ENCODE measurements at places on chromosomes 2 and 18.

DNA sequence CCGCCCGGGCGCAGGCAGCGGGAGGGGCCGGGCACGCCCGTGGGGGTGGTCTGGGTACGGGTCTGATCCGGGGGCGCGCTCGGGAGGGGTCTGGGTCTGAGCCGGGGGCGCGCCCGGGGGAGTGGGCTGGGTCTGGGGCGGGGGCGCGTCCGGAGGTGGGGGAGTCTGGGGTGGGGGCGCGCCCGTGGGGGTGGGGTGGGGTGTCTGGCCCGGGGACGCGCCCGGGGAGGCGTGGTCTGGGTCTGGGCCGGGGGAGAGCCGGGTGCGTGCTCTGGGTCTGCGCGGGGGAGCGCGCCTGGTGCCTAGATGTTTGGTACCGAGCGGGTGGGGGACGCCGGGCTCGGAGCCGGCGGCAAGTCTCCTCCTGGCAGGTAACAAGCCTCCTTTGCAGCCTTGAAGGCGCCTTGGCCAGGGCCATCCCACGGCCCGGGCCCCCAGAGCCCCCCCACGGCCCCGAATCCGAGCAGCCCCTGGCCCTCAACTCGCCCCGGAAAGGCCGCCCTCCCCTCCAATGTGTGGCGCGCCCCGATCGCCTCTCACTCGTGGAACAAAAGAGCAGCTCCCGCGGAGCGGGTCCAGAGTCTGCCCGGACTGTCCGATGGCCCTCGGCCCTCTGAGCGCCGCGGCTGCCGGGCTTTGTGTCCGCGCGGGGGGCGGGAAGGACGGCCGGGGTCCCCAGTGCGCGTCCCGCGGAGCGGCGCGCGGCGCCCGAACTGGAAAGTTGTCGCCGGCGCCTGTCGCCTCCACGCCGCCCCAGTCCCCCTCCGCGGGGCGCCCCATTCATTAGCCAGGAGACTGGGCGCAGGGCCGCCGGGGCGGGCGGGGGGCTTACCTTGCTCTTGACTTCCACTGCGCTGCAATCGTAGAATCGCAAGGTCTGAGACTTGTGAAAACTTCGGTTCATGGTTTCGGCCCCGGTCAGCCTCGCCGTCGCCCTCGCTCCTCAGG is 595 bp downstream of the PARD6G start:
- no peak for DNase-seq

DNA sequence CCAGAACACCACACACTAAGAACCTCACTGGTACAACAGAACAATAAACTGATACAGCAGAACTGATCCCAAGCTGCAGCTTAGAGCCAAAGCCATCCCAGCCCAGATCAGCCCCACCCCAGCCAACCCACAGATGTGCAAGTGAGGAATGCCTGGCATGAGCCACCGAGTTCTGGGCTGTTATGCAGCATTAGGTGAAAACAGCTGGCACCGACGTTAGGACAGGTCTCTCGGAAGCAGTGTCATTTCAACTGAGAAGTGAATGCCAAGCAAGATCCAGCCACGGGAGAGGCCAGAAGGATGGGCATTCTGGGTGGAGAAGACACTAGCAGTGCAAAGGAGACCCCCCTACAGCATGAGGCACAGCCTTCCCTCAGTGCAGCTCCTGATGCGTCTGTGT is 38.9 kb downstream of the ADCY3 start:
- no peak for DNase-seq

GRCh38 chr2:226798422-226799210 is 1.0 kb downstream of the IRS1 start:
- no peak for DNase-seq

DNA sequence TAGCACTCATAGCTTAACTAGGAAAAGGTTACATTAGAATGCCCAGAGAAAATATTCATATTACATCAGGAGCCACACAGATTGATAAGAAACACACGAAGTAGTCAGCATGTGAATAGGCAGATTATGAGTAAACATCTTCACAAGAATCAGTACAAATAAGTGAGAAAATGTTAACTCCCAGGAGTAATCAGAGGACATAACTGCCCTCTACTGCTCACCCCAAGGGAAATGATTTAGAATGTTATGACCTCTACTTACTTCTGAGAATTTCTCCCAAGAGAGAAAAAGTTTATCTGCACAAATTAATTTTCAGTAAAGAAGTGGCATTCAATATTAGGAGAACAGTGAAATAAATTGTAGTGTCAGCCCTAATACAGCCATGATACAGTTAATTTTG is 39.1 kb upstream of the ACKR3 start:
- DNase-seq = no peak

DNA sequence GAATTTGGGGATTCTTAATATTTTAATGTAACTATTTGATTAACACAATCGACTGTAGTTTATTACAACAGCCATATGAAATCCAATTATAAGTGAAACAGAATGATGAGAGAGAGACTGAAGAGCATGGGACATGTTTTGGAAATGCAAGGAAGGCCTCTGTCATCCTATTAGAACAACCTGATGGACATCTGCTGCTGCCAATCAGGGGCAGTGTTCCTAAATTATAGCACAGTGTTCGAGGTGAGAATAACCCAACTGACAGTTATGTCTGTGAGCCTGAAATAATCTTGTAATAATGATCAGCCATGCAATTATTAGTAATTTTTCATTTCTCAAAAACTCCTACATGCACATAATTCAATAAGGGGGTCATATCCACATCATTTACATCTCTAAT is 73.6 kb downstream of the CCDC141 start:
- no peak for DNase-seq

- DNase-seq = no peak
These were observed 58.4 kb upstream of the REL start for GRCh38 chr2:60822987-60823386.

DNA sequence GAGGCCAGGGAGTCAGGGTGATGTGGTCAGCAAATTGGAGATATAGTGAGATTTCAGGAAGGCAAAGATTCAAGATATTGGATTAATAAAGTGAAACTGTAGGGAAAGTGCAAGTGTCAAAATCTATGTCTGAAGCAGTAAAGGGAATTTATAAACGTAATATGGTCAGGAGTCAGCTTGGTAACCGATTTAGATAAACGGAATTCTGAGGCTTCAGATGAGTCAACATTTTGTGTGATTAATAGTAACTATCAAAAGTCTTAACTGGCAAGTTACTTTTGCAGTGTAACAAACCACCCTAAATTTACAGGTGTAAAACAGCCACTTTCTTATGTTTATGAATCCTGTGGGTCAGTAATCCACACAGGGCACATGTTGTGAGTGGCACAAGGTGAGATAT is 10.9 kb downstream of the MTX2 start:
- no peak for DNase-seq

DNA sequence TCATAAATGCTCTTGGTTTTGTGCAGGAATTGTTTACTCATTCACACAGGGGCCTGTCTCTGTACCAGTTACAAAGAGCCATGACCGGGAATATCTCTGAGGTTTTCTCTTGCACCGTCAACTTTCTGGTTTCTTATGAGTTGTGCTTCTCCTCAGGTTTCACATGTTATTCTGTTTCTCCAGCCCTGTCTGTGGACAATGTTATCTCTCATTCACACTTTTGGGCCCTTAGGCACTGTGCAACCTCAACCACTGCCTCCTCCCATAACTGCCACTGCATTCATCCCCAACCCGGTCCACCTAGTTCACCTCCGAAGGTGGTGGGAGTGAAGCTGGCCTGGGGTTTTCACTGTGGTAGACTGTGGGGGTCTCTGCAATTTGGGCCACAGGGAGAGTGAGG is 22.5 kb upstream of the NEDD4L start:
- DNase-seq = no peak

DNA sequence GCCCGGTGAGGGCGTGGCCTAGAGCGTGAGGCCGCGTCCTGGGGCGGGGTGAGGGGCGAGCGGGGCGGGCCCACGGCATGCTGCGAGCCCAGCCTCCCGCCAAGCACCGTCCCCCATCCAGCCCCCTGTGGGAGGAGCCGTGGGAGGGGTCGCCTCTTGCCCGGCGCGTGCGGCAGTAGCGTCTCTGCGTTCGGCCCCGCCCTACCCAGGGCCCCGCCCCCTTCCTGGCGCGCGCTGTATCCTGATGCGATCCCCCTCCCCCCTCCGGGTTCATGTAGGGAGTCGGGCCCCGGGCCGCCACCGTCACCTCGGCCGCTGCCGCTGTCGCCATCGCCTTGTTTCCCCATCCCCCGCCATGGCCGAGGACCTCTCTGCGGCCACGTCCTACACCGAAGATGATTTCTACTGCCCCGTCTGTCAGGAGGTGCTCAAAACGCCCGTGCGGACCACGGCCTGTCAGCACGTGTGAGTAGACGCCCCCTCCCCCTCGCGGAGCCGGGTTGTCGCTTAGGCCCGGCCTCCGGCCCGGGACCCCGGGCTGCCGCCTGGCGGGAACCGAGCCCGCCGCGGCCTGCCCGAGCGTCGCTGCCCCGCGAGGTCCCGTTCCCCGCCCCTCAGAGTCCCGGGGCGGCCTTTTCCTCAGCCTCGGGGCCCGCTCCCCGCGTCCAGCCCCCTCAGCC is 888 bp downstream of the RNF138 start:
- DNase-seq = peak; percentile 86

- DNase-seq = no peak
These were observed 116.0 kb downstream of the MAP3K20 start for GRCh38 chr2:173191601-173192000.

DNA sequence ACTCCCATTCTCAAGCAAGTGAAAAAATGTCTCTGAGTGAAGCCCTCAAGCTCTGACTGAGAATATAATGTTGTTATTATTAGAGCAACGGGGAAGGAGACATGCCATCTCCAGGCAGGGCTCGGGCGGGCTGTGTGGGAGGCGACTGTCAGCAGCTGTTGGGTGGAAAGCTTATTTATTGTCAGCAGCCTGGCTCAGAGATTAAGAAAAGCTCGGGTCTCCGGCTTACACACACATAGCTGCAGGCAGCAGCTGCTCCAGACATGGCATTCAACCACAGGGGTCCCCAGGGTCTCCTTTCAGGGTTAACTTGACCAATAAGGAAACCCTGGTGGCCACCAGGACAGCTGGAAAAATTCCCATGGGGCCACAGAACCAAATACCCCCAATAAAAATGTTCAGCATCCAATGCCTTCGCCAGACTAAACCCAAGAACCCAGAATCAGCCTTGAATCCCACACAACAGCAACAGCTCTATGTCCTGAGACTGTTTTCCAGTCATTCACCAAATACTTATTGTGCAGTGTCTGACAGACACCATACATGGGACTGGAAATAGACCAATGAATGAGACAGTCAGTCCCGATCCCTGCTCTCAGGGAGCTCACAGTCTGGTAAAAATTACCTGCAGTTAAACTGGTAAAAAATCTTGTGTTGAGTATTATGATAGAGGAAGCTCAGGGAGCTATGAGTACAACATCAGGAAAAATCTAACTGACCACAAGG is 70.5 kb upstream of the RTN4 start:
- DNase-seq = no peak

DNA sequence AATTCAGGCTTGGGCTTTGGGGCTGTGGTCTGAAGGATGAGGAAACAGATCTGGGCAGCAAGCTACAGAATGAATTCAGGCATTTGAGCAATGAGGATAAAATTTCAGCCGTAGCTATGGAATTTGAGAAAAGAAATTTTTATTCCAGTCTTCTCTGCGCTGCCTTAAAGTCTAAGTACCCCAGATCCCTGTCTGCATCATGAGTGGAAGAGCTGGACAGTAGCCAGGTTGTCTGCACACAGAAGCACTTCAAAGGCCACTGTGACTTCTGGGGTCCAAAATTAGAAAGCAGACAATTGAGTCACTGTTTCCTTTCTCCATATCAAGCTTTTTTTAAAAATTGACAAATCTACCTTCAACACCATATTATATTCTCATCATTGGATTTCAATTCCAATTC is 787.6 kb upstream of the GCFC2 start:
- no peak for DNase-seq

GRCh38 chr18:61727241-61728193 is 165.3 kb downstream of the RNF152 start:
- no peak for DNase-seq

DNA sequence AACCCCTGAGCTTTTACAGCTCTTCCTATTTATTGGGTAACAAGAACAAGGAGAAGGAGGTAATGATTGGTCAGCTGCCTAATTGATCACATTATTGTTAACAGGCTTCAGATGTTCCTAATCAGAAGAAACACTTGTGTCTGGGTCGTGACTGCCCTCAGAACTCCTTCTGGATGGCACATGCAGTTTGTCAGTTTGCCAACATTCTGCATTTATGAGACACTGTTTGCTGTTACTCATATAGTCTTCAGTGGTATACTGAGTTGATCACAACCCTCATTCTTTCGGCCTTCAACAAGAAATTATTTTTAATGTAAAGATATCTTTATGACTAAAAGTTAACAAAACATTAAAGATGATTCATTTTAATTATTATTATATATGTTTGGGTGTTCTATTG is 95.7 kb upstream of the DOCK10 start:
- no peak for DNase-seq

DNA sequence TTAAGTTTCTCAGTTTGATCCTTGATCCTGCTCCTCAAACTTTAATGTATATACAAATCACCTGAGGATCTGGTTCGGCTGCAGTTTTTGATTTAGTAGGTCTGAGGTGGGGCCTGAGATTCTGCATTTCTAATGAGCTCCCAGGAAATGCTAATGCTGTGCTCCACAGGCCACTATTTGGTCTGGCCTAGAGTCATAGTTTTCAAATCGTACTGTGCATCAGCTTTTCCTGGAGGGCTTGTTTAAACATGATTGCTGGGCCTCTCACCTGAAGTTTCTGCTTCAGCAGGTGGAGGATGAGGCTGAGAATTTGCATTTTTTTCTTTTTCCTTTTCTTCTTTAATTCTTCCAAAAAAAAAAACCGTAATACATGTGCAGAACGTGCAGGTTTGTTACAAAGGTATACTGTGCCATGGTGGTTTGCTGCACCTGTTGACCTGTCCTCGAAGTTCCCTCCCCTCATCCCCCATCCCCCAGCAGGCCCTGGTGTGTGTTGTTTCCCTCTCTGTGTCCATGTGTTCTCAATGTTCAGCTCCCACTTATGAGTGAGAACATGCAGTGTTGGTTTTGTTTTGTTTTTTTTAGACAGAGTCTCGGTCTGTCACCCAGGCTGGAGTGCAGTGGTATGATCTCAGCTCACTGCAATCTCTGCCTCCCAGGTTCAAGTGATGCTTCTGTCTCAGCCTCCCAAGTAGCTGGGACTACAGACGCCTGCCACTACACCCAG is 42.2 kb upstream of the CD28 start:
- DNase-seq = no peak

GRCh38 chr18:27614951-27615844 is 430.1 kb upstream of the CHST9 start:
- no peak for DNase-seq

GRCh38 chr2:134169788-134170187 is 84.1 kb upstream of the MGAT5 start:
- no peak for DNase-seq

DNA sequence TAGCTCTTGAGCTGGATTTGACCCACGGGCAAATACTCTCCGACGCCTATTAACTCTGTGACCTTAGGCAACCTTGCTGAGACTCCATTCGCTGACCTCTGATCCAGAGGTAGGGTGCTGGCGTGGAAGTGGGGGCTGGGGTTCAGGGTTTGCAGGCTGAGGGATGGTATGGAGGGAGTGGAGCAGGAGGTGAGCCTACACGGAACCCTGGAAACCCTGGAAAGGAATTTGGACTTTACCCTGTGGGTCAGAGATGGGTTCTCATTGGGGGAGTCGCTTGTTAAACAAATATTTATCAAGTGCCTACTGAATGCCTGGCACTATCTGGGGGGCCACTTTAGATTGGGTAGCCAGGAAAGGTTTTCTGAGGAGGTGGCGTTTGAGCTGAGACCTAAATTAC is 58.2 kb upstream of the FZD7 start:
- no peak for DNase-seq

GRCh38 chr18:59127047-59127446 is 12.6 kb upstream of the SEC11C start:
- no peak for DNase-seq

GRCh38 chr2:217722883-217723472 is 279.8 kb downstream of the TNS1 start:
- DNase-seq = no peak

GRCh38 chr2:15043336-15044058 is 411.0 kb downstream of the LRATD1 start:
- no peak for DNase-seq
